ENCODE measurements at places on chromosomes 16 and 17. TPM values are rescaled to one million over a fixed set of nuclear protein-coding genes. Genes with fewer than 3 reads are reported as not detected.

The DYNLL2 gene
- total RNA-seq, result 33.8 TPM

The SEZ6L2 gene
- total RNA-seq, result 10.7 TPM

The IGFBP4 gene
- total RNA-seq, result 371 TPM

The METTL16 gene
- 32.0 TPM for total RNA-seq

The XYLT1 gene
- total RNA-seq, result 9.0 TPM

The TNFRSF17 gene
- total RNA-seq, result 1.4 TPM

The MT1G gene
- total RNA-seq, result 25.3 TPM

The TAC4 gene
- not detected for total RNA-seq

The STH gene
- total RNA-seq, result not detected

The BRIP1 gene
- 0.83 TPM for total RNA-seq

The CCL23 gene
- total RNA-seq, result 5.1 TPM

The TNK1 gene
- total RNA-seq, result 4.1 TPM

The VPS35L gene
- total RNA-seq, result 45.9 TPM

DNA sequence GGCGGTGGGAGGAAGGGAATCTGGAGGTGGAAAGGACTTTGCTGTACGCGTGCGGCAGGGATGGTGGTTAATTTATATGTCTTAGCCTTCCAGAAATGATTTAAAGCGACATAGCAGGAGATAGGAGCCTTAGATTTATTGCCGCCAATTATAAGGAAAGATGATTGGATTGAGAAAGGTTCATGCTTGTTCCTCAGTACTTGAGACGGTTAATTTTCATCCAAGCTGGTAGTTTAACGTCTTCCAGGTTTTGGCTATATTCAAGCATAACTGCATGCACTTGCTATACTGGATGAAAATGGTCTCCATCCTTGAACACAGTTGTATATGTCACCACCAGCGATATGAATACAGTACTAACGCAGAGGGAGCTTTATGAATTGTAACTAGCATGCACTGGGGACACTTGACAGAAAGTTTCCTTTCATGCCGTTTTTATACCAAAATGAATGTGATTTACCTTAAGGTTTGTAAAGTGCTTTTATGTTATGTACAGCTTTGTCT lies 610 bp upstream of the PEX12 start:
- DNase-seq, result no peak
- peak overlapping the region; percentile 93 for H3K27ac ChIP-seq
- peak overlapping the region; percentile 84 for H3K4me3 ChIP-seq
- no peaks in the 10 kb centered on the region for H3K27me3 ChIP-seq
- H3K36me3 ChIP-seq, result peaks cover 28% of the 10 kb centered on the region
- H3K4me1 ChIP-seq, result peaks cover 22% of the 10 kb centered on the region

DNA sequence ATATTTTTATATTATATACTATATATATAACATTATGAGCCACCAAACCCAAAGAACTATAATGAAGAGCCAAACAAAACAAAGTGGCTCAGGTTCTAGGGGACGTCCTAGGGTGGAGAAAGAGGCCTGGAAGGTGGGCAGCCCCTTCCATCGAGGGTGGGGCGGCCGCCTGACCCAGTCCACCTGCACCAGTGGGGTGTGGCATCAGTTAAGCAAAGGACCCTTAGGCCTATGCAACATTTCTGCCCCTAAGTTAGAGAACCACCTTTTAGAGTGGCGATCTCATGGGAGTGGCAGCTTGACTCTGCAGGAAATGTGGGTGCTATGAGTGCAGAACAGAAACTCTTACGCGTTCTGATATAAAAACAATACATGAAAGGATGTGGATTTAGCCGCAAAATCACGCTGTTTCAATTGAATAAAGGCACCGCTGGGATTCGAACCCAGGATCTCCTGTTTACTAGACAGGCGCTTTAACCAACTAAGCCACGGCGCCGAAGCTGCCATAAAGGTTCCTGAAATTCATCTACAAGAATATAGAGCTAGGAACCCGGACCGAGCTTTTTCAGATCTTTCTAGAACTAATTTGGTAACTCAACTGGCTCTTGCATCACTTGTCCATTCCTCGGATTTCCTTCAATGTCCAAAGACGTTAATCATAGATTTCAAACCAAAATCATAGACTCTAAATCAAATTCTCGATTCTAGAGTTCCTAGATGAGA lies 15.6 kb upstream of the AURKB start:
- peak; percentile 50 for DNase-seq
- H3K4me3 ChIP-seq, result peak overlapping the region; percentile 39
- H3K4me1 ChIP-seq, result peaks cover 24% of the 10 kb centered on the region
- peak overlapping the region; percentile 68 for H3K27ac ChIP-seq
- no peaks in the 10 kb centered on the region for H3K27me3 ChIP-seq

DNA sequence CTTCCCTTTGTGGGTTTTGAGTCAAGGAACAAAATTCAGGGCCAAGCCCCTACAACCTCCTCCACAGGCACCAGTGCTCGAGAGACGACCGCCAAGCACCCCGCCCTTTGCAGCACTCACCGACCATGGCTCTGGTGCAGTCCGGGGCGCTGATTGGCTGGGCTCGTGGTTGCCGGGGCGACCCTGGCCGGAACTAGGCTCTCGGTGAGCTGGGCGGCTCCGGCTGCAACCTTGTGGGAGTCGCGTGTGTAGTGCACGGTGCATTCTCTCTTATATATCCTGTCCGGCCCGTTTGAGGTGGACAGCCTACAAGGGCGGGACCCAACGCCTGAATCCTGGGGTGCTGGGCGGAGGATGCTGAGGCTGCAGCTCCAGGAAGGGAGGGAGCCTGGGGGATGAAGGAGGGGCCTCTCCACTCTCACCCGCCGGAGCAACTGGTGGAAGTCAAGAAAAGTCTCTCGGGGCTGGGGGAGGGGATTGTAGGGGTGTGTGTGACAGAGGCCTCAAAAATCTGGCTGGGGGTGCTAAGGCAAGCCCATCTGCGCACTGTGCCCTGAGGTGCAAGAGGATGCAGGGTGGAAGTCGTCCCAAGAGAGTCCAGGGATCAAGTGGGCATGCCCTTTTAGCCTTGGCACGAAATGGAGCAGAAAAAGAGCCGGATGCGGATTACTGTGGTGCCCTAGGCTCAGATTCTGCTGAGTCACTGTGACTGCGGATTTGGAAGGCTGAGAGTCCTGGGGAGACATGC lies at the start of gene NQO1:
Gene NQO1, minus strand, starts transcription at position 248 of the 748 bp plus-strand sequence. Its CDS starts 121 bp downstream, at position 127.
- peak within 1 kb of the TSS; percentile 81 for H3K27ac ChIP-seq
- no peaks in the 10 kb centered on the region for H3K27me3 ChIP-seq
- peaks cover 30% of the 10 kb centered on the region for H3K4me1 ChIP-seq
- H3K4me3 ChIP-seq, result peak within 1 kb of the TSS; percentile 71
- peak; percentile 97 for DNase-seq
- no peaks in the 10 kb centered on the region for H3K36me3 ChIP-seq

GRCh38 chr16:67996666-67997065 lies 2.6 kb downstream of the DPEP2 start:
- H3K27ac ChIP-seq, result no peak overlapping the region
- H3K36me3 ChIP-seq, result no peaks in the 10 kb centered on the region
- no peak overlapping the region for H3K4me3 ChIP-seq
- peaks cover 60% of the 10 kb centered on the region for H3K4me1 ChIP-seq

DNA sequence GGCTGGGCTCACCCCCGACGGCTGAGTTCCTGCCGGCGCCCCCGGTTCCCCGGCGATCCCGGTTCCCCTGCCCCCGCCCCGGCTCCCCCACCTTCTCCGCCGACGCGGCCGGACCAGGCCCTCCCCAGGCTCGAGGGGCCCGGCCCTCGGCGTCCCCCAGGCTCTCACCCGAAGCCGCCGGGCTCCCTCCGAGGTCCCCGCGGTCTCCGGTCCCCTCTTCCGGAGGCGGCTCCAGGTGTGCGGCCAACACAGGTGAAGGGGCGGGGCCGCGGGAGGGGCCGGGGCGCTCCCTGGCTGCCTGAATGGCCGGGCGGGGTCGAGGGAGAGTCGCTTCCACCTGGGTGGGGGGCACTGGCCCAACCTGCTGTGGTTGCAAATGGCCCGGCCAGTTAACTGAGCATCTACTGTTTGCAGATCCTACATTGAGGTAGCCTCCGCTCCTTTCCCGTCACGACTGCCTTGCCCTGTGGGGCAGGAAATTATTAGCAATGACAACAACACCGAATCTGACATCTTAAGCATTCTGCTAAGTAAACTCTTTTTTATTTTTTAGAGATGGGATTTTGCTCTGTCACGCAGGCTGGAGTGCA lies at the start of gene BICDL2:
Gene BICDL2, minus strand, starts transcription at position 219 of the 590 bp plus-strand sequence. CDS start 1,448 bp downstream, outside the sequence.
- peak within 1 kb of the TSS; percentile 48 for H3K4me3 ChIP-seq
- H3K36me3 ChIP-seq, result no peaks in the 10 kb centered on the region
- peaks cover 89% of the 10 kb centered on the region for H3K27me3 ChIP-seq
- H3K27ac ChIP-seq, result peak within 1 kb of the TSS; percentile 60
- peaks cover 11% of the 10 kb centered on the region for H3K4me1 ChIP-seq

DNA sequence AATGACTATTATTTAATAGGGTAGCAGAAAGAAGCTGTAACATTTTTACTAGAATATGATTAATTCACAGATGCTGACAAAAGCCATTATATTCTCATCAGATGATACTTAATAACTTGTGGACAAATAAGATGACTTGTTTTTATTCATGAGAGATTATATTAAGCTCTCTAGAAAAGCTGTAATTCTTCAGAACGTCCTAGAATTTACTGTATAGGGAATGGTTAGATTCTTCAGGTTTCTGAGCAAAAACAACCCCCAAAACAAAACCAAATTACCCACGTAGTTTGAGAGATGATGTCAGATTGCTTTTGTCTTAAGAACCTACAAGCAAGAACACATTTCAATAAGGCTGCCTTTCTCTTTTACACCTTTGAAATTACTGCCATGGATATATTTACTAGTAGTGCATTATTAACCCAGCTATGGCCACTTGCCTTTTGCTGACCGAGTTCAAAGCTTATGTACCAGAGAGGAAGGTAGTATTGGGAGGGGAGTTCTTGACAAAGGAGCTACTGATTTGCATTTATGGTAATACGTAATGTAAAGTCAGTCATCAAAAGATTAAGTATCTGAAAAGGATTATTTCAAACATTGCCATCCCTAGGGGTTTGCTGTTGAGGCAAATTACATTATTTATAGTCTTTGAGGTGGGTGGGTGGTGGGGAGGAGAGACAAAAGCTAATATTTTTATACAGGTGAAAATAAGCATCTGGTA lies 51.7 kb downstream of the NLK start:
- DNase-seq, result no peak
- no peaks in the 10 kb centered on the region for H3K36me3 ChIP-seq
- no peaks in the 10 kb centered on the region for H3K4me1 ChIP-seq

DNA sequence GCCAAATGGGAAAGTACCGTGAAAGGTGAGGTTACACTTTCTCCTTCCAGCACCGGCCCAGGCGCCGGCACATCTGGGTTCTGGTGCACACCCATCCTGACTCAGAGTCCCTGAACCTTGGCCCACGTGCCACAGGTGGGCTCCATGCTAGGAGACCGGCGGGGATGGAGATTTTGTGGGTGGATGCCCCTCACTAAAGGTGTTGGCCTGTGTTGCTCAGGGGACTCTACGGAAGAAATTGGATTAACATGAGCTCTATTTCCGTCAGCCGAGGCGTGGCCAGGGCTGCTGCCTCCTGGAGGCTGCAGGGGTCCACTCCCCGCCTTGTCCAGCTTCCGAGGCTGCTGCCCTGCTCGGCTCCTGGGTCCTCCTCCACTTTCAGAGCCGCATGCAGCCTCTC lies 30.8 kb downstream of the FBXO31 start:
- no peak overlapping the region for H3K4me3 ChIP-seq
- no peaks in the 10 kb centered on the region for H3K27me3 ChIP-seq
- peaks cover 33% of the 10 kb centered on the region for H3K36me3 ChIP-seq
- DNase-seq, result no peak
- H3K4me1 ChIP-seq, result no peaks in the 10 kb centered on the region

DNA sequence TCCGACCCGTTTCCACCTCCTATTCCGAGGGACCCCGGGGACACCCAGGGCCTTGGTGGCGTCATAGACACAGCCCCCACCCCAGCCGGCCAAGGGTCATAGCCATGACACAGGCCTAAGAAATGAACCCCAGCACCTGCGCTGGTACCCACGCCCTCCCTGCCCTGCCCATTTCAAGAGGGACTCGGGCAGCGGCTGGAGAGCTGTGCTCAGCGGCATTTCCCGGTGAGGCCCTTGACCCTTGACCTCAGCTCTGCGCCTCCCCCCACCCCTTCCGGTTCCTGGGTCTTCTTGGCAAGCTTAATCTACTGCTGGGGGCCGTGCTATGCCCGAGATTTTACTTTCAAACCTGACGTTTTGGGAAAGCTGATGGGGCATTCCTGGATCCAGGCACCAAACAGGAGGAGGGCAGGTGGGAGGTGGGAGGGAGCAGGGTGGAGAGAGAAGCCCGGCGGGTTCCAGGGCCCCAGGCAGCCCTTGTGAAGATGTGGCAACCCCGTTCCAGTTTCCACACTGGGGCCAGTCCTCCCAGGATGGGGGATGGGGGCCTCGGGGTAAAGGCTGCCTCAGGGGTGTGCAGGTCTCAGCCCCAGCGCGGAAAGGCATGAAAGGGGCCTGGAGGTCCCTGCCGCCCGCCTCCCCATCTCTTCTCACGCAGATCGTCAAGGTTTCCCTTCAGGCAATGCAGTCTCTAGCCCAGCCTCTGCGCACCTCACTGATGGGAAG lies at the start of gene SLC22A31:
Gene SLC22A31, minus strand, starts transcription at position 414 of the 726 bp plus-strand sequence. Its CDS starts 36 bp downstream, at position 378.
- no peaks in the 10 kb centered on the region for H3K36me3 ChIP-seq
- DNase-seq, result peak; percentile 82
- H3K4me1 ChIP-seq, result peaks cover 21% of the 10 kb centered on the region
- H3K27ac ChIP-seq, result peak within 1 kb of the TSS; percentile 74

DNA sequence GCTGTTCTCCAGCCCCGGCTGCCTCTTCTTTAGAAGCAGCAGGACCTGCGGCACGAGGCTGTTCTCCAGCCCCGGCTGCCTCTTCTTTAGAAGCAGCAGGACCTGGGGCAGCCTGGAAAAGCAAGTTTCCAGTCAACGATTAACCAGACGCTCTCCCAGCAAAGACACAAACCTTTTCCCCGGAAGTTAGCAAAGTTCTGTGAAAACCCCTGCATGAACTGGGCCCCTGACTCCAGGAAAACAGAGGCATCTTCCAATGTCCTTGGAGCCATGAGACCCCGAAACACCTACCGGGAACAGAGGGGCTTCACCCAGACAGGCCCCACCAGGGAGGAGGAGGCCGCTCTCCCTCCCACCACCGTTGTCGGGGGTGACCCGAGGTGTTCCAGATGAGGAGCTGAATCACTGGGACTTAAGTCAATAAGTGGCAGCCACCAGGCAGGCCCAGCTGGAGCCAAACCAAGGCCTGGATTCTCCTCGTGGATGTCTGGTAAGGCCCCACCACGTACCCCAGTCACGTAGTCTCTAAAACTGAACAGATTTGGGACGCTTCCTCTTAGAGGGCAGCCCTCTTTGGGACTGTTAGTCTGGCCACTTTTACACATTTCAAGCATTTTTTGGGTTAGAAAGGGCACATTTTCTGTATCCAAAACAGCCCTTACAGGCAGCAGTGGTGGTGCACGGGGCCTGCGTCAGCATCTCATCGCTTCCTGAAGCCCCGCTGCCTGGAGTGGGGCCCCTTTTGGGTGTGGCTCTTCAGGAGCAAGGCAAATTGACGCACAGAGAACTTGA lies at the start of gene RPH3AL:
Gene RPH3AL, minus strand, starts transcription at position 387 of the 792 bp plus-strand sequence. CDS start 25,264 bp downstream, outside the sequence.
- H3K27ac ChIP-seq, result peak within 1 kb of the TSS; percentile 93
- peak within 1 kb of the TSS; percentile 47 for H3K4me3 ChIP-seq
- H3K4me1 ChIP-seq, result peaks cover 74% of the 10 kb centered on the region
- no peaks in the 10 kb centered on the region for H3K36me3 ChIP-seq
- H3K27me3 ChIP-seq, result no peaks in the 10 kb centered on the region

DNA sequence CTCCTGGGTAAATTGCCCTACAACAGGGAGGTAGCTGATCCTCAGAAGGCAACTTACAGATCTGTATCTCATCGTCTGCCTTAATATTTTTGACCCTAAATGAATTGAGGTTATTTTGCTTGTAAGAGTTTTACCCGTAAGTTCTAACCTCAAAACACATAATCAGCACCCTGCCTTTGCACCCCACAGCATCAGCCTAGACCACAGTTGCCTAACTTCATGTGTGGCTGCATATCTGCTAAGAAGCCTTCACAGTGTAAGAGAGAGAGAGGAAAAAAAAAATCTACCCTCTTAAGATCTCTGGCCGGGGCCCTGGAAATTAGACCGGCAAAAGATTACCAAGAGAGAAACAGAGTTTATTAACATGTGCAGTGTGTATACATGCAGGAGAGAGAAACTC lies 76.9 kb downstream of the ARHGAP44 start:
- H3K4me3 ChIP-seq, result no peak overlapping the region
- H3K27me3 ChIP-seq, result no peaks in the 10 kb centered on the region
- no peaks in the 10 kb centered on the region for H3K4me1 ChIP-seq
- DNase-seq, result no peak
- H3K27ac ChIP-seq, result no peak overlapping the region

All from lower lobe of right lung (tissue), 2 donors.